NCI-H446 (cell line): ENCODE measurements at places on chromosomes 2 and 18.

GRCh38 chr2:15412779-15413178 is 148.4 kb downstream of the NBAS start:
- no peak for DNase-seq

DNA sequence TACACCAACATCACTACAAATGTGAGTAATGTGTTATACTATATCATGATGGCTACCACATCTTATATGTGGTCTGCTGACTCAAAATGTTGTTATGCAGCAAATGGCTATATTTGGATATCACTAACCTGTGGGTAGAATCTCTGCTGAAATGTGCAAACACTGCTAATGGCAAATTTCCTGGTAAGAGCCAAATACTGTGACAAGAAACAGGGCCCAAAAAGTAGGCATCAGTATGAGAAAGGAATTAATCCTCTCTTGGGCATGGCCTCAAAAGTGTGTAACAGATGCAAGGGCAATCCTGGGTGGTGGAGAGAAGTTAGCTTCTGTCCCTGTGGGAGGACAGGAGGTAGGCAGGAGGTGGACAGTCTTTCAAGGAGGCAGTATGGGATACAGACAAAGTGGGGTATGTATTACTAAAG is 13.3 kb downstream of the ATF2 start:
- no peak for DNase-seq

- peak; percentile 82 for DNase-seq
Observed at GRCh38 chr2:218908721-218909619, 28.3 kb downstream of the WNT10A start.

GRCh38 chr2:15159751-15160177 is 401.4 kb downstream of the NBAS start:
- DNase-seq: peak; percentile 15

DNA sequence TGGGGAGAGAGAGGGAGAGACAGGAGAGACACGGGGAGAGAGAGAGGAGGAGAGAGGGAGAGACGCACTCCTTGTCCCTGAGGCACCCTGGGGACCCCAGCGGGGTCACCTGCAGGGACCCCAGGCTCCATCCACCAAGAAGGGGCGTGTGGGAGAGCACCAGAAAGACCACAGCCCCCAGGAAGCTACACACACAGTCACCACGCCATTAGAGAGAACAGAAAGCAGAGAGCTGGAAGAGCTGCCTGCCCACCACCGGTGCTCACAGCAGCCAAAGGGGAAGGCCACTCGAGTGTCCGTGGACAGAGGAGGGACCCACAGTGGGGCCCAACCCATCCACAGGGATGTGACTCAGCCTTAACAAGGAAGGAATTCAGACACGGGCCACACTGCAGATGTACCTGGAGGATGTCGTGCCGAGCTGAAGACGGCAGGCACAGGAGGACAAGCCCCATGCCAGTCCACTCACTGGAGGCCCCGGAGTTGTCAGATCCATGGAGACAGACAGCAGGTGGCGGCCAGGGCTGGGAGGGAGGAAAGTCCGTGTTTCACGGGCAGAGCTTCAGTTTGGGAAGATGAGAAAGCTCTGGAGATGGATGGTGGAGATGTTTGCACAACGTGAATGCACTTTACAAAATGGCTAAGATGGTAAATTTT is 11.5 kb upstream of the NFATC1 start:
- no peak for DNase-seq

DNA sequence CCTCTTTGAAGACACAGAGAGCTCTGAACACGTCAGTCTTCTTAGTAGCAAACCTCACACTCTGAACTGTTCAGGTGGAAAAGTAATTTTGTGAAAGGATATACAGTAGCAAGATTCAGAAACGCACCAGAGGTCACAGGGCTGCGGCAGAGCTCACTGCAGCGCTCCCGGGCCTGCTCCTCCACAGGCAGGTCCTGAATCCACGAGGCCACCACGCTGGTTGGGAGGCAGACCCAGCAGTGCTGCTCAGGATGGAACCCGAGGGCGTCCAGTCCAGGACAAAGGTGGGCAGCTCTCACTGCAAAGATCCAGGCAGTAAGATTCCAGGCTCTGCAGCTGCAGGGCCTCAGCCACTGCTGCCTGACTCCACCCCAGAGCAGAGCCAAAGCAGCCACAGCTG is 576.2 kb upstream of the SALL3 start:
- DNase-seq: no peak

DNA sequence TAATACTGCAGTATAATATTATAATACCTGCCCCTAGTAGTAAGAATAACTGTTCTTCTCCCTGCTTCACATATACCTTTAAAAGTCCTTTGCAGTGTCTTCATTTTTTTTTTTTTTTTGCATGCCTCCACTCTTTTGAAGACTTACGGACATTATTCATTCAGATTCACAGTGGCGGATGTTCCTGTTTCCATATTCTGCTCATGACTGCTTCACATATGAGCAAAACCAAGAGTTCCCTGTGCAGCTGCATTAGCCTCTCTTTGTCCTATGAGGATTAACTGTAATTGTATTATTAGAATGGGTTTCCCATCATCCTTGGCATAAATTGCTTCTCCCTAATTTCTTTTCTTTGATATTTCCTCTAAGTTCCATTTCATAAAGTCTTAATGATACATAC is 12.8 kb downstream of the IL18RAP start:
- DNase-seq: no peak

DNA sequence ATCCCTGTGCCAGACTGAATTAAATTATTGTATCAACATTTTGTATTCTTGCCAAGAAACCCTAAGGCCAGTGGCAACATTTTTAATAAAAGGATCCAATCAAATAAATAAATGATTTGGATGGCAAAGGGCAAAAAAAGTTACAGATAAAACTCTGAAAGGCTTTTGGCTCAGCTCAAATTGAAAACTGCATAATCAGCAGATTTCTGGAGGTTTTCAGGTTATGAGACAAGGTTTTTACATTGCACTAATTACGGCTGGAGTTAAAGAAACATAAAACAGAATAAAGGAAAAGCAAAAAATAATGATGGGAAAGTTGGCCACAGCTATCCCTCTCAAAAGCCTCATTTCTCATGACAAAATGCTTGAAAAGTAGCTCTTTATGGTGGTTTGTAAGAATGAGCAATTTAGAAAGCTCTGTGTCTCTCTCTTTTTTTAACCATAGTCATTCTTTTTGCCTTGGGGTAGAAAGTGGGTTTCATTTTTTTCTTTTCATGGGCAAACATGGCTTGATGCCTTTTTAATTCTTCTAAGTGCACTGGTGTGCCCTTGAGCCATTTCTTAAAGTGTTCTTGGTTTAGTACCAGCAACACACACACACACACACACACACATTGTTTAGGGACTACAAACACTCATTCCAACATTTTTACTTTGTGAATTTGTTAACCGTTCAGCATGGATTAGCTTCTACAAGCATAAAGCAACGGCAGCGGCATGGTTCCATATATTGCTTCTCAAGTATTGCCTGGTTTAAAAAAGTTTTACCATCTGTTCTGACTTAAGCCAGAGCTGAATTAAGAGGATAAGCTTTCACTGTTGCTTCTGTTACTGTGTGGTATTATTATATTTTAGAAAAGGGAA is 747.1 kb upstream of the FSHR start:
- no peak for DNase-seq

- no peak for DNase-seq
Observed at GRCh38 chr18:60176259-60176658, 196.3 kb downstream of the MC4R start.

DNA sequence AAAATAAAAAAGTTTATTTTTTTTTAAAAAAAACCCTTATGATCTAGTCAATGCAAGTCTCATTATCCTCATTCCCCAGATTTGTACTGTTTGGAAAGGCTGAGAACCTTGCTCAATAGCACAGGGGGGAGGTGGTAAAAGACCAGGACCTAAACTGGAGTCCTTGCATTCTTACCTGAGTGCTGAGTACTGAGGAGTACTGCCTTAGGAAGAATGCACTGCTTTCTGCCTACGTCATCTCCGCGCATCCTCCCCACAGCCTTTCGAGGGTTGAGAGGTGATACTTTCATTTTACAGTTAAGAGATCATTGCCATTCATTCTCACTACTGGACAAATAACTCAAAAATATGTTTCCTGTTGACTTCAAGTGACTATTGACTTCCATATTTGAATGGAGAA is 73.8 kb downstream of the MAP3K20 start:
- DNase-seq: no peak

DNA sequence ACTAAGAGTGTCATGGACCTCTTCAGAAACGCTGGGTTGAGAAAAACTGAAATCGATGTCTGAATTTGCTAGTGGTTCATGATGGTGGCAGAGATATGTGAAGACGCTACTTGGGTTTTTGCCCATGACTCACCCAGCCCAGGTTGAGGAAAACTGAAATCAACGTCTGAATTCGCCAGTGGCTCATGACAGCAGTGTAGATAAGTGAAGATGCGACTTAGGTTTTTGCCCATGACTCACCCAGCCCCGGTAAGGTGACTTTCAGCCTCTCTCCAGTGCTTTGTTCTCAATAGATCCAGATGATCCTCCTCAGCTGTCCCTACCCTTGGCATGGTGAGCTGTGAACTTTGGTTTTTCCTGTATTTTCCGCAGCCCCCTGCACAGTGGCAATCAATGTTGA is 105.3 kb upstream of the SIX3 start:
- DNase-seq: no peak

GRCh38 chr18:35810520-35810919 is 162.0 kb upstream of the RMP24 start:
- DNase-seq: no peak

DNA sequence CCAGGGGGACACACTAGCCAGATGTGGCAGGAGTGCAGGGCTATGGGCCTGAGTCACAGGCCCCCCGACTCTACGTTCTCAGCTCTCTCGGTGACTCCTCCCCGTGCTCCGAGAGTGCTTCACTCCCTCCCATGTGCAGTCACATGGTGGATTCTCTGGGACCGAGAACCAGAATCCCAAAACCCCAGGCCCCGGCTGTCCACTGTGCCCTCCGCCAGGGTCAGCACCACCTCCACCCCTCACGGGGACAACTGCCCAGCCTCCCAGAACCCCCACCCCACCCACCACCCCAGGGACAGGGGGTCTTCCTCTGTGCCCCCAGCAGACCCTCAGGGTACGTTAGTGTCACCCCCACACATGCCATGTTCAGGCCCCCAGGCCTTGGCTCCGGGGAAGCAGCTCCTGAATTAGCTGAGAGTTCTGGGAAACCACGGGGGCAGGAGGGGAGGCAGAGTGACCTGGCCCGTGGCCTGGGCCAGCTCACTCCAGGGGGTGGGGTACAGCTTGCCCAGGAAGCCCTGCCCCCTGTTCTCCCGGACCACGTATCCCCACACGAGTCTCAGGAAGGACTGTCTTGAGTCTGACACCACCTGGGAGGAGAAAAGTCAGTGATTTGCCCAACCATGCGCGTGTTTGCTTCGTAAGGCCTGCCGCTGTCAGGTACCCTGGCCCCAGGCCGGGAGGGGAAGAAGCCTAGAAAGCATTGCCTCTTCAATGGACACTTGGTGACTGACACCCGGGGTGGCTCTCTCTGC is 4.4 kb downstream of the RAMP1 start:
- DNase-seq: no peak

GRCh38 chr2:179123272-179123662 is 73.3 kb upstream of the CCDC141 start:
- DNase-seq: no peak

GRCh38 chr2:143431316-143431715 is 302.1 kb downstream of the ARHGAP15 start:
- DNase-seq: no peak
